ENCODE measurements at places on chromosomes 16 and 17.

- no peak for DNase-seq
Observed at GRCh38 chr16:23491490-23492391, 18.6 kb downstream of the GGA2 start.

- DNase-seq, result no peak
Observed at GRCh38 chr17:29331708-29332085, 37.7 kb upstream of the NUFIP2 start.

DNA sequence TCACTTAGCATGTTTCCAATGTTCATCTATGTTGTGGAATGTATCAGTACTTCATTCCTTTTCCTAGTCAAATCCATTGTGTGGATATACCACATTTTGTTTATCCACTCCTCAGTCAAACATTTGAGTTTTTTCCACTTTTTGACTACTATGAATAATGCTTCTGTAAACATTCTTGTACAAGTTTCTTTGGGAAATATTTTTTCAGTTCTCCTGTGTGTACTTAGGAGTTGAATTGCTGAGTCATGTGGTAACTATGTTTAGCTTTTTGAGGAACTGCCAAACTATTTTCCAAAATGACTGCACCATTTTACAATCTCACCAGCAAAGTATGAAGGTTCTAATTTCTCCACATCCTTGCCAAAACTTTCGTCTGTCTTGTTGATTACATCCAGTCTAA, 223.7 kb upstream of the AXIN2 start:
- no peak for DNase-seq

GRCh38 chr16:57859331-57859730, 57.0 kb upstream of the KIFC3 start:
- no peak for DNase-seq

DNA sequence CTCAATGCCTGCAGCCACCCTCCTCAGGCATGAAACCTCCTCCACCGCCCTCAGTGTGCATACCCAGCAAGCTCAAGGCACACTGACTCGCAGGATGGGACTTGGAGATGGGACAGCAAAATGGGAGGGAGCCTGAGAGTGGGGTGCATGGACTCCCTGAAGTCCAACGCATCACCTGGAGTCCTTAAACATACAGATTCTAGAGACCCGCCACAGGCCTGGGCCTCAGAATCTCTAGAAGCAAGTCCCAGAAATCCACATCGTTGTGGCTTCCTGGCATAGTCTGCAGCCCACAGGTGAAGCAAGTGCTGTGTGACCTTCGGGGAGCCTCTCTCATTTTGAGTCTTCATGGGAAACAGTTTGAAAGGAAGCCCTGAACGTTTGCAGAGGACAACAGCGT, 3.6 kb upstream of the TBX21 start:
- DNase-seq, result no peak

GRCh38 chr17:8741366-8741765, 3.3 kb downstream of the CCDC42 start:
- DNase-seq, result no peak

GRCh38 chr16:79422064-79422463, 178.5 kb downstream of the MAF start:
- no peak for DNase-seq

GRCh38 chr17:68011199-68011665, 15.0 kb upstream of the C17orf58 start:
- peak; percentile 49 for DNase-seq

- DNase-seq, result no peak
Observed at GRCh38 chr17:40551091-40551878, 14.0 kb downstream of the CCR7 start.

GRCh38 chr17:63644846-63645245, 22.6 kb downstream of the MAP3K3 start:
- DNase-seq, result no peak

DNA sequence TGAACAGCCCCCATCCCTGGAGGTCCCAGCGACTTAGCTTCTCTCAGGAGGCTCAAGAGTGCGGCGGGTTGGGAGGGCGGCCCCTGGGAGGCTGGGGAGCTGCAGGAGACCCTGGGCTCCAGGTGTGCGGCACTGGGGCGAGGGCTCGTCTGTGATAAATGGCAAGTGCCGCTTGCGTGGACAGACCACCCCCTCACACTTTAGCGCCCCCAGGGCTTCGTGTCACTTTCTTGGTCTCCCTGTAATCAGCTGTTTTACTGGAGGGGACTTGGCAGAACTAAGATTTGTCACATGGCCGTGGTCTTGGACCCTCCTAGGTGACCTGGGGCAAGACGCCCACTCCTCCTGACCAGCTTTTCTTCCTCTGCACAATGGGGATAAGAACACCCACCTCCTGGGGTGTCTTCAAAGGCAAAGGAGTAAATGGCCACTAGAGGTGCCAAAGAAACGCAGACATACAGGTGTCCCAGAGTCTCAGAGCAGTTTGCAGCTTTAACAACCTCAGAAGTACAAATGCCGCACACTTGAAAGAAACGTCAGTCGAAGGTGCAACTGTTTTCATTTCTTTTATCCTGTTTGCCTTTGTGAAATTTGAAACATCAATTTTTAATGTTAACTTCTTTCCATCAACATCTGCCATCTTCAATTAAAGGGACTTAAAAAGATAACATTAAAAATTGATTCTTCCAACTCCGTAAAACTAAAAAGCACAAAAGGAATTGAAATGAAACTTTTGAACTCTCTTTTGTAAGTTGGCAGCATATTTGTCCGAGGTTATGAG, 946 bp downstream of the OSGIN1 start:
- no peak for DNase-seq

DNA sequence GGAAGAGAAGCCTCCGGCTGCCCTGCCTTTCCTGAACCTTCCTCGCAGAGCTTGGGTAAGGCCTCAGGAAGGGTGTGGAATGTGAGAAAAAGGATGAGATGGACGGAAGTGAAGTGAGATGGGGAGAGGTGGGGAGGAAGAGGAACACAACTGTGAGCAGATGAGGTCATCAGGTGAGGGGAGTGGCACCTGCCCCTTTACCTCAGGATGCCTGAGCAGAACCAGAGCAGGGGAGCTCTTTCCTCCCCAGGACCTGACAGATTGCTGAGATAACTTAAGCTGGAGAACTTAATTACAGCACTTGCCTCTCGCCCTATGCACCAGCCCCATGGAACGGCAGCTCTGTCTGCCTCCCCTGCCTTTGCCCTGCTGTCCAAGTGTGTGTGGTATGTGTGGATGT, 29.8 kb downstream of the TMEM132E start:
- no peak for DNase-seq

DNA sequence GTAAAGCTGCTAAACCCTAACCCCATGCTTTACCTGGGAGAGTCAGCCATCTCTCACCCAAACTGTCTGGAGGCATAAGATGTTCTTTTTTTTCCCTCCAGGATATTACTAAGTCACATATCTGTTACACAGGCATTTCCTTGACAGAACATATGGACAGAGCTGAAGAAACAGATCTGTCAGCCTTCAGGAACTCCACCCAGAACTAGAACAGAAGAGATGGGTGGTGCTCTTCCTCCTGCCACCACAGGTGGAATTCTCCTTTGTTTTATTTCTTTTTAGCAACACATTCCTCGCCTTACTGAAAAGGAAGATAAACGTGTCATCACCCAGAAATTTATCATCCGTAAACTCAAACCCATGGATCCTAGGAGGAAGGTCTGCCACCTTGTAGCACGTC, 8.8 kb downstream of the MYCBPAP start:
- no peak for DNase-seq

GRCh38 chr17:65154770-65155589, 17.8 kb downstream of the RGS9 start:
- DNase-seq, result peak; percentile 3

DNA sequence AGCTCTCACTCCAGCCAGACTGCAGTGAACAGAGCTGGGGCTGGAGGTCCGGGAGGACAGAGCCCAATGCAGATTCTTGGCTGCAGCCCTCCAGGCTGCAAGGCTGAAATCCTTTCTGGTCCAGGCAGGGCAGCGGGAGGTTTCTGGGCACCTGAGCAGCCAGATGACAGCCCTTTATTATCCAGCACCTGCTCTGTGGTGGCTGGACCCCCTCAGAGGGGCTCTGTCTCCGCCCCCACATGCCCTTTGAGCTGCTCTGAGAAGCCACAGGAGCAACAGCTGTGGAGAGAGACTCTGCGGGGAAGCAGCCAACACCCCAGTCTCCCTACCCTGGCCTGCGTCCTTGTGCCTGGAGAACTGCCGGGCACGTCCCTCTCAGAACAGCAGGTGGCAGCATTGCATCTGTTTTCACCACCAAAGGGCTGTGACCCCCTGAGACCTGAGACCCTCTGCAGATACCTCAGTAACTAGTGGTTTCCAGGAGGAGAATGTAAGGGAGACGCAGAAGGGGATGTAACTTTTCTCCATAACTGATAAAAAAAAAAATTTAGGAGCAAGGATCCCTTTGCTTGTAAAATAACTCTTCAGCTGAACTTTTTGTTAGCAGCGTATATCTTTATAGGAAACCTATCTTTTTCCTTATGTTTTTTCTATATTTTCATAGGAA, 3.7 kb upstream of the CNP start:
- DNase-seq, result peak; percentile 73

DNA sequence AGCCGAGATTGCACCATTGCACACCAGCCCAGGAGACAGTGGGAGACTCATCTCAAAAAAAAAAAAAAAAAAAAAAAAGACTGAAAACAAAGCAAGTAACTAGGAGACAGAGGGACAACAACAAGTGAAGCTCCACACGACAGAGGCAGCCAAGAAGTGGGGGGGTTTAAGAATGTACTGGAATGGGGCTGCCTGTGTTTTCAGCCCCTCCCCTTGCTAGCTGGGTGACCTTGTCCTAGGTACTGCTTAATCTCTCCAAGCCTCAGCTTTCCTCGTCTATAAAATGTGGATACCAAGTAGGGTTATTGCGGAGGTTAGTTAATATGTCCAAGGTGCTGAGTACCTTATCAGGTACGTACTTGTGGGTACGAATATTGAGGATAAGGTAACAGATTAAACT, 163.8 kb upstream of the CACNG5 start:
- DNase-seq, result no peak

GRCh38 chr16:8867216-8867931, 1.4 kb downstream of the CARHSP1 start:
- no peak for DNase-seq

- DNase-seq, result no peak
Observed at GRCh38 chr16:25140459-25140858, 28.9 kb downstream of the LCMT1 start.

GRCh38 chr17:45137561-45138305, 2.2 kb downstream of the ACBD4 start:
- no peak for DNase-seq

GRCh38 chr16:10941127-10941933, 938 bp downstream of the DEXI start:
- no peak for DNase-seq

DNA sequence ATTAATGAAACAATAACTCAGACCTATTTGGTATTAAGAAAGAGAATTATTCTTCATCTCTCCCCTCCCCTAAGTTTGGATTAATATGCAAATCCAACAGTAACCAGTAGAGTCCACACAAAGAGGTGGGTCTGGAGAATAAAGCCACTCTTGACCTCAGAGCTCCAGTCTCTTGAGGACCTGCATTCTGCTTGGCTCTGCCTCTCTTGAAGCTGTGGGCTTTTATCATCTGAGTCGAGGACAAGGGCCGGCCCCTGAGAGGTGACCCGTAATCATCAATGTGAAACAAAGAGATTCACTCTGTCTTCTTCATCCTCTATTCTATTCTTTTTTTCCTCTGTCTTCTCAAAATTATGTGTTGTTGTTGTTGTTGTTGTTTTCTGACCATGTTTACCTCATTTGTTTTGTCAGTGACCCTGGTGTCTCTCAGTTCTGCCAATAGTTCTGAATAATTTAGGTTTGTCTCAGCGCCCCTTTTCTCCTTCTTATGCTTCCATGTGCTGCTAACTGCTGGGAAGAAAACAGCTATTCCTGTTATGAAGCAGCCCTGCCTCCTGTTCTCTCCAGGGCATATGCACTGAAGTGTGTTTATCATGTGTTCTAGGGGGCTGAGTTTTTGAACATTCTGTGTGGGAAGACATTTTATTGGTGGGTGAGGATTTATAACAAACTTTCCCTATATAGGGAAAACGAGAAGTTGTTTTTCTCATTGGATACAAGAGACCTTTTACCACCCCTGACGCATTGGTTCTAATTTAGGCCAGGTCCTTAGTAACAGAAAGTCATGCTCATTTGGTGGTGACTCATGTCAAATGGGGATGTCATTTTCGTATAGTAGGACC, 135.8 kb downstream of the TRIM37 start:
- no peak for DNase-seq

DNA sequence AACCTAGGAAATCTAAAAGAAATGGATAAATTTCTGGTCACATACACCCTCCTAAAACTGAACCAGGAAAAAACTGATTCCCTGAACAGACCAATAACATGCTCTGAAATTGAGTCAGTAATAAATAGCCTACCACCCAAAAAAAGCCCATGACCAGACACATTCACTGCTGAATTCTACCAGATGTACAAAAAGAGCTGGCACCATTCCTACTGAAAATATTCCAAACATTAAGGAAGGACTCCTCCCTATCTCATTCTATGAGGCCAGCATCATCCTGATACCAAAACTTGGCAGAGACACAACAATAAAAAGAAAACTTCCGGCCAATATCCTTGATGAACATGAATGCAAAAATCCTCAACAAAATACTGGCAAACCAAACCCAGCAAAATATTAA, 52.9 kb downstream of the TTC19 start:
- no peak for DNase-seq

DNA sequence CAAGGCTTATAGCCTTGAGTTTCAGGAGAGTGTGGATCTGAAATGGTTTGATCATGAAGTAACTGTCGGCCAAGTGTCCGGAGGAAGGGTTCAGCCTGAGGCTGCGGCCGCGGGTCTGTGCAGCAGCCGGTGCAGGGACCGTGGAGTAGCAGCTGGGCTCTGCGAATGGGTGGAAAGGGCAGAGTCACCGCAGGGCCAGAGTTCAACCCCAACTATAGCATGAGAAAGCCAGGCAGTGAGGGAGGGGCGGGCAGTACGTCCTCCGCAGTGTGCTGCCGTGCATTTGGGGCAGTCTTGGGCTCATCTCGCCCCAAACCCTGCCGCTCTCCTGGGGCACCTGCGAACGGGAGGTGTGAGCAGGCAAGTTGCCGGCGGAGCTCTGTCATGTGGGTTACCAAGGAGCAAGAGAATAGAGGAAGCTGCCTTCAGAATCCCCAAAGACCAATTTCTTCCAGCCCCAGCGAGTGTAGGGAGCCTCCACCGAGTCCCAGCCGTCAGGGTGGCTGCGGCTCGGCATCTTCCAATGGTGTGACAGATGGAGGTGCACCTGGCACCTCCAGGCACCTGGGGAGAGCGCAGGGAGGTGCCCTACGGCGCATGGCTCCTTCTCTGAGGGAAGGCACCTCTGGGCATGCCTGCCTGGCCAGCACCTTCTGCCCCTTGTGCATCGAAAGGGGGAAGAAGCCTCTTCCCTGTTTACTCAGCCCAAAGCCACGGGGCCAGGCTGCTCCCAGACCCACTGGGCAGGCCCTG, 87.3 kb downstream of the RPA1 start:
- no peak for DNase-seq

Measured in CD4-positive, alpha-beta T cell treated with Interleukin-1 beta for 1 hour (primary cell).